Activated T-helper 1 cell treated with anti-CD3 and anti-CD28 coated beads, Interleukin-12 subunit alpha, Interleukin-12 subunit beta, Interleukin-2, Interleukin-4 antibody, amounts not matched to agents 30 ng/mL and 10 ng/mL and 1 ng/mL, durations not matched to agents 14 hours and 24 hours and 36 hours (primary cell): ENCODE measurements at places on chromosomes 2 and 18.

GRCh38 chr2:162233197-162233596, 10.0 kb downstream of the FAP start:
- no peak for DNase-seq

- DNase-seq, result peak; percentile 90
These were observed 111.7 kb downstream of the ANKRD44 start for GRCh38 chr2:197198890-197199289.

- DNase-seq, result no peak
These were observed 57.7 kb downstream of the EMX1 start for GRCh38 chr2:72975017-72975416.

DNA sequence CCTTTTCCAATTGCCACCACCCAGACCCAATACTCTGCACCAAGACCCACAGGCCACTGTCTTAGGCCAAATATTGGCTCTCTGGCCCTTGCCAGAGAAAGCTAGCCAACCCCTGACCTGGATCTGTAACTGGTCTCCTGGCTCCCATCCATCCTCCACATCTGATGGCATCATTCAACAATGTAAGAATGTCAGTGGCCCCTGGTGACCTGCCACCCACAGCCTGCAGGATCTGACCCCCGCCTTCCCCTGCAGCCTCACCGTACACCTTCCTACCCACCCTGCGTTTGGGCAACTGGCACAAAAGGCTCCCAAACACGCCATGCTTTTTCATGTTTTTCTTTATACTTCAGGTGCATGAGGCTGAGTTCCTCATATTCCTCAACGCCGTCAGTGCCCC, 60.0 kb upstream of the ASAP2 start:
- no peak for DNase-seq

DNA sequence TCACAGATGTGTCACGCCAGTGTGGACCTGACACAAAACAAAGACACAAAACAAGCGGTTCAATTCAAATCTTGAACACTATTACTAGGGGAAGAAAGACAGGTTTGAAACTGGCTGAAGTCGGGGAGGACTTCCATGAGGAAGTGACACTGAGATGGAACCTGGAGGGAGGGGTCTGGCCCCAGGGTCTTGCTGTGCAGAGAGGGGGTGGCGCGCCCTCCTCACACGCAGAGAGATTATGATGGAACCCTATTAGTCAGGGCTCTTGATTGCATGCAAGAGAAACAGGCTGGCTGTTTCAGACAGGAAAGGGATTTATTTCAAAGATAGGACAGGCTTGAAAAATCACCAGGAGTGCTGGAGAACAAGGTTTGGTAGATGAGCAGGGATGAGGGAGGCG, 363.6 kb upstream of the HS6ST1 start:
- DNase-seq, result no peak

- DNase-seq, result no peak
These were observed 99.2 kb downstream of the SOX11 start for GRCh38 chr2:5791371-5791770.

DNA sequence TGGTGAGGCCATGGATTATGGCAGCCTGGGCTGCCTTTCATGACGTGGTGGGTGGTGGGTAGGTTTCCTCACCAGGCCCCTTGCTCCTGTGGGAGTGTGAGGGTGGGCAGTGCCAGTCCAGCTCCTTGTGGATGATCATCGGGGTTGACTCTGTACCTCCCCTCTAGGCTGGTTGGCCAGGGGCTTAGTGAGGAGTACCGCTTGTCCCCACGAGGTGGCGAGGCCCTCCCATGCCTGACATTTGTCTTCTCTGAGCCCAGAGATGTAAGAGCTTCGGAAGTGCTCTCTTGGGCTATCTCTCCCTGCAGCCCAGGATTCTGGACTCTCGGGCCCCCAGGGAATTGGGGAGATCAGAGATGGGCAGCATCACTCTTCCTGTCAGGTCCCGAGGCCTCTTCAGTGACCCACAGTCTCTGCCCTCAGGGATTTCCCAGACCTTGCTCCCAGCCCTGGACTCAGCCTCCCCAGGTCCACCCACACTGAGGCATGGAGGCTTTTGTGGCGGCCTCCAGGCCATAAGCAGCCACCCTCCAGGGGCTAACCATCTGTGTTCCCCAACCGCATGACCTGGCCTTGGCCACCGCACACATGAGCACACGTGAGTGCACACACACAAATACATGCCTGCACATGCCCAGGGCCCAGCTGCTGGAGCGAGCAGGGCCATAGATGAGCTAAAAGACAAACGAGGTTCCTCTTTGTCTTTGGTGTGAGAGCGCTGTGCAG, 6.5 kb downstream of the SPR start:
- DNase-seq, result peak; percentile 16

- DNase-seq, result no peak
These were observed 46.4 kb downstream of the ACYP2 start for GRCh38 chr2:54161660-54162424.

DNA sequence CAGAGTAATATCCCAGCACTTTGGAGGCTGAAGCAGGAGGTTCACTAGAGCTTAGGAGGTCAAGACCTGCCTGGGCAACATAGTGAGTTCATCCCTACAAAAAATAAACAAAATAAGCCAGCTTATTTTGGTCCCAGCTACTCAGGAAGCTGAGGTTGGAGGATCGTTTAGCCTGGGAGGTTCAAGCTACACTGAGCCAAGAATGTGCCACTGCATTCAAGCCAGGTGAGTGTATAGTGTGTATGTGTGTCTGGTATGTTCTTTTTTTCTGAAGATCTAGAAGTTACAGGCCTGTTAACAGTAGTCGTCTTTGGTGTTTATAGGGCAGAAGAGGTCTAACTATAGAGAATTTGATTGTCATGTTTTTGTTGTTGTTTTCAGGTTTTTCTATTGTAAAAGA, 40.2 kb downstream of the ZC3H15 start:
- DNase-seq, result no peak

DNA sequence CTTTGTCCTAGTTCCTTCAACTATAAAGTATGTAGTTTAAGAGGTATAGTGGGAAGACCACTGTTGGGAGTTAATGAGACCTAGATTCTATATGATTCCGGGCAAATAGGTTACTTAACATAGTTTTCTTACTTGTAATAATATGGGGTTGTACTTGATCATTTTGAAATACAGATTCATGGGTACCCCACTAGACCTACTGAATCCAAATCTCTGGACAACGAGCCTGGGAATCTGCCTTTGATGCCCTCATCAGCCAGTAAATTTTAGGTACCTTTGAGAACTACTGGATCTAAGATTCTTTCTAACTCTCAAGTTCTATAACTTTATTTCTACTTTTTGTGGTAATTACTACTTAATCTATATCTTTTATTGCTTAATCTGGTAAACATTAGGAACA, 6.6 kb downstream of the BMPR2 start:
- DNase-seq, result no peak

DNA sequence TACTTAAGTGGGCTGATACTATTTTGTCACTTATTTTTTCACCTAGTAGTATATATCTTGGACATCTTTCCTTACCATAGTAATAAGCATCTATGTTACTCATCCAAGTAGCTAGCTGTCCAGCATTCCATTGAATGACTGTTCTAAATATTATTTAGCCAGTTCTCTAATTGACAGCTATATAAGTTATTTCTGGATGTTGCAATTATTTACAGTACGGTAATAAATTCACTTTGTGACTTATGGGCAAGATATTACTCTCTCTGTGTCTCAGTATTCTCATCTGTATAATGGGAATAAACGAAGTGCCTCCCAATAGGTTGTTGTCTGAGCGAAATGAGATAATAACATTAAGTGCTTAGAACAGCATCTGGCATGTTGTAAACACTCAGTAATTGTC, 46.6 kb upstream of the AGAP1 start:
- DNase-seq, result no peak

DNA sequence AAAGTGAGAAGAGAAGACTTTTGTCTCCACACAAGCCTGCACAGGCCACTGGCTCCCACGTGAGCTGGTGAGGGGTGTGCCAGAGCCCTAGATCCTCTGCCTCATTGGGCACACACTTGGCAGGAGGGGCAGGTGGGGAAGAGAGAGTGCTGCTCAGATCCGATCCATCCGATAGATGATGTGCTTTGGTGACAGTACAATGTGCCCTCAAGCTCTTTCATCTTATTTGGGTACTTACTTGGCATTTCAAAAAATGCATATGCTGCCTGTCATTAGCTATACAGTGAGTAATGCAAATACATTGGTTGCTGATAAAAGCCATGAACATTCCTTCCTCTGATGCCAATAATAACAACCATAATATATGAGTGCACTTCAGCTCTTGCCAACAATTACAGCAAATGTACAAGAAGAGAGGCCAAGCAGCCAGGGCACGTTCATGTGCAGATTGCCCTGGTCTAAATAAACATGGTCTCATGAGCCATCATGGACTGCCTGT, 255.3 kb downstream of the VAPA start:
- no peak for DNase-seq

DNA sequence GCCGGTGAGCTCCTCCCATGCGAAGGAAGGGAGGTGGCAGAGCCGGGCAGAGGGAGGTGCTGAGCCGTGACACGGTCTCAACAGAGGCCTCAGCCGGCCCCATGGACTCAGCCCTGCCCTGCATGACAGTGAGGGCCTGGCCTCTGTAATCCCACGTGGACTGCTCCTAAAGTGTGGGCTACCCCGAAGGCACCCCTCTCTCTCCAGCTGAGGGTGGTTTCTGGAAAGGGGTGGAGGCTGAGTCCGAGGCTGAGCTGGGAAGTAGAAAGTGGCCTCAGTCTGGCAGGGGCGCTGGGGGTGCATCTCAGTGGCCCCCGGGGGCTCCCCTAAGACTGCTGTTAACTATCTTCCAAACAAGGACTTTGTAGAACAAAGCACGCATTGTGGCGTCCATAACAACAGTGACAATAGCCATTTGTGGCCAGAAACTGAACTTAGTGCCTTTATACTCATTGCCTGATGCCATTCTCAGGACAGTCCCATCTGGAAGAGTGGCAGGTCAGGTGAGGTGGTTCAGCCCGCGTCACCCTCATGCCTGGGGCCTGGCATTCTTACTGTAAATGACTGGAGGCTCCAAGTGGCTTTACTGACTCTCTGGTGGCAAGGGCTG, 192.4 kb downstream of the TWIST2 start:
- no peak for DNase-seq

- DNase-seq, result no peak
These were observed 89.3 kb upstream of the TEX51 start for GRCh38 chr2:126809340-126809739.

DNA sequence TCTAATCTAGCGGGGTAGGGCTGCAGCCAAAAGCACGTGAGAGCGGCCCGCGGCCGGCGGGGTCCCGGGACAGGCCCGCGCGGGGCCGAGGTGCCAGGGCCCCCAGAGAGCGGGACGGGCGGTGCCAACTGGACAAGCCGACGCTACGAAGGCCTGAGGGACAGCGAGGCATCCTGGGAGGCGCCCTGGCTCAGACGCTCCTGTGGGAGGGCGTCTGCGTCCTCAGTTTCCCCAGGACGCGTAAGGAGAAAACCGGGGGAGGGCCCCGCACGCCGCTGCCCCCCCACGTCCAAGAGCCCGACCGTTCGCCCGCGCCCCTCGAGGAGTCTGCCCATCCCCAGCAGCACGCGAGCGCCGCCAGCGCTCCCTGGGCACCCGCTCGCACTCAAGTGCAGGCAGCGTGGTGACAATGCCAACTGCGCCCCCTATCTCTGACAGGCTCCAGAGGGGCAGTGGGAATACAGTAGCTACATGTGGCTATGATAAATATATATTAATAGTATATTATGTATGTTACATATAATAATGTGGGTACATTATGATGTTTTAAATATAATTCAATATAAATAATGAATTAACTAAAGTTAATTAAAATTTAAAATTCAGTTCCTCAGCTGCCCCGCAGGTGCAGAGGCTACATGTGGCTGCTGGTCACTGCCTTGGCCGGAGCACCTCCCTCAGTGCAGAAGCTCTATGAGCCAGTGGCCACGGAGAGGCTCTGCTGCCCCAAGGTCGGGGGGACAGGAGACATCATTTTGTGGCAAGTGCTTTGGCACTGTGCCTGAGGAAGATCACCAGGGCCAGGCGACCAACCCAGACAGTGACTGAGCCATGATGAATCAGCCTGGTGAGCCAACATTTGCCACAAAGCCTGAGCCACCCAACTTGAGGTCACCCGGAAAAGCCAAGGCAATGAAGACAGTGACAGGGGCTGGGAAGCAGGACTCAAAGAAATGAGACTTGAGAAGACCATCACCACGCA, 5.5 kb upstream of the SFT2D3 start:
- no peak for DNase-seq

DNA sequence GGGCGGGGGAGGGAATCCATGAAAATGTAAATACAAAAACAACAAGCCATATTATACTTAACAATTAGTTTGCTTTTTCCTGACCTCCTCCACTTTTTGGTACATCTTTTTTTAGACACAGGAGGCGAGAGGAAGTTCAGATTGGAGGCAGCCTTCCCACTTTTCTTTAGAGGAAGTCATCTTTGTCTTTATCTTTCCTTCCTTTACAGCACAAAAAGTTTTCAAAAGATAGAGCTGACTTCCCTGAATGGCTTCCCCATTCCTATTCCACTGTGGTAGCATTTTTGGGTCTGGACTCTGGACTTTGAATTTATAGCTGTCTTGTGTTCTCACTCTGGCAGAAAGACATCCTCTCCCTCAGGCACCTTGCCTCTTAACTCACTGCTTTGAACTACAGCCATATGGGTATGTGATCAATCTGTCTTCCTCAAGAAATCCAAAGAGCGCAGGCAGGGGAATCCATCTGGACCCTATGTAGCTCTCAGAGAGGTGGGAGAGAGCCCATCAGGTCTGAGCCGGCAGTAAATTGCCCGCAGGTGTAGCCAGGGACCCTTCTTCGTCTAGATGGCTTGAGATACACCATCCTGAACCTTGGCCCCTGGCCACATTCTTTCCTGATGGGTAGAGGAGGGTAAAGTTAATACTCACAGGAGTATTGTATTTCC, 101.9 kb downstream of the AQP4 start:
- DNase-seq, result no peak

DNA sequence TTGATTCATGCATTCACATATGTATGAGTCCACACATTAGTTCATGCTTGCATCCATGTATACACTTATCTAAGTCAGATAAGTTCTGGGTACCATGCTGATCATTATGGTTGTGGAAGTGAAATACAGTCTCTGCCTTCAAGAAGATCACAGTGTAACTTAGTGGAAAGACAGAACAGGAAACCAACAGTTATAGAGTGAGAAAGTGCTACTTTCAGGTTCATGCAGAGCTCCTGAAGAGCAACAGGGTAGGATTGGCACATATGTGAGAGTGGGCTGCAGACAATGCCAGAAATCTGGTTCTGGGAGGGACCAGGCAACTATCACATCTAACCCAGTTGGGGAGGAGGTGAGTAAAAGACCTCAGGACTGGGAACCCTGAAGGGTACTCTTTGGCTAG, 35.4 kb upstream of the PGAP1 start:
- no peak for DNase-seq
